A673 (cell line): ENCODE measurements at places on chromosomes 2 and 18. TPM values are rescaled to one million over a fixed set of nuclear protein-coding genes. Genes with fewer than 3 reads are reported as not detected.

Gene XPO1
- total RNA-seq = 233 and 247 TPM in 2 replicates

- H3K27ac ChIP-seq = no peak within 1 kb of the TSS
- peaks cover 8% of the 10 kb centered on the region for H3K27me3 ChIP-seq
- peaks cover 17% of the 10 kb centered on the region for H3K4me1 ChIP-seq
- peak; percentile 58 for DNase-seq
- H3K36me3 ChIP-seq = no peaks in the 10 kb centered on the region
Observed at GRCh38 chr18:65750389-65751154, at the start of gene CDH7. TSS of gene CDH7 (plus strand) at chr18:65751012. CDS start at chr18:65762843, 11,831 bp downstream.

- H3K4me1 ChIP-seq = no peaks in the 10 kb centered on the region
- H3K27me3 ChIP-seq = no peaks in the 10 kb centered on the region
- DNase-seq = no peak
- H3K27ac ChIP-seq = no peak overlapping the region
Observed at GRCh38 chr2:104447831-104448434, 406.0 kb upstream of the POU3F3 start.

DNA sequence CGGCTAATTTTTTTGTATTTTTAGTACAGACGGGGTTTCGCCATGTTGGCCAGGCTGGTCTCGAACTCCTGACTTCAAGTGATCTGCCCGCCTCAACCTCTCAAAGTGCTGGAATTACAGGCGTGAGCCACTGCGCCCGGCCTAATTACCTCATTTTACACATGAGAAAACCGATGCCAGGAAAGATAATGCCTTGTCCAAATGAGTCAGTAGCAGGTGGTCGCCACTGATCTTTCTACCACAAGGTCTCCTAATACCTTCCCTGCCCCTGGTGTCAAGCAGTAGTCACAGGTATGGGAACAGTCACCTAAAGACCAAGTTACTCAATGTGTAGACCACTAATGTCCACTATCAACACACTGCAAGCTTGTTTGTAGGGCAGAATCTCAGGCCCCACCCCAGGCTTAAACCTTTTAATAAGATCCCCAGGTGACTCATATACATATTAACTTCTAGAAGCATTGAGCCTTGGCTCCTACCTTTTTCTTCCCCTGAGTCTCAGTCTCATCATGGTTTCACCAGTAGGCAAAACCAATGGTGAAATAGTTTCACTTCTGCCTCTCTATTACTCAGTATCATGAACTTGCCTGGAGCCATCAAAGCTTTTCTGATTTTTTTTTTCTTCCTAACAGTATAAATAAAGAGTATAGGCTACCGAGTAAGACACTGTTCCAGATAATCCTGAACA, 6.9 kb upstream of the EPB41L5 start:
- no peak overlapping the region for H3K27ac ChIP-seq
- no peaks in the 10 kb centered on the region for H3K4me1 ChIP-seq
- no peaks in the 10 kb centered on the region for H3K36me3 ChIP-seq
- no peak overlapping the region for H3K4me3 ChIP-seq
- DNase-seq = no peak
- H3K27me3 ChIP-seq = no peaks in the 10 kb centered on the region
